ENCODE measurements at places on chromosomes 13 and 19. TPM values are rescaled to one million over a fixed set of nuclear protein-coding genes. Genes with fewer than 3 reads are reported as not detected.

The TEX29 gene
- total RNA-seq: 0.72 TPM

- no peak for DNase-seq
These were observed at the start of gene ELL for GRCh38 chr19:18521692-18522123. Gene ELL (minus strand): TSS chr19:18522070. CDS start chr19:18522055, 15 bp downstream.

The CHST8 gene
- 0.41 TPM for total RNA-seq

The SOX1 gene
- total RNA-seq: not detected

The C5AR1 gene
- total RNA-seq: 1.2 TPM

GRCh38 chr19:12180377-12180776, 17.5 kb downstream of the ZNF136 start:
- DNase-seq: no peak

The SIGLEC5 gene
- total RNA-seq: not detected
